ENCODE measurements at places on chromosomes 3 and 15. TPM values are rescaled to one million over a fixed set of nuclear protein-coding genes. Genes with fewer than 3 reads are reported as not detected.

DNA sequence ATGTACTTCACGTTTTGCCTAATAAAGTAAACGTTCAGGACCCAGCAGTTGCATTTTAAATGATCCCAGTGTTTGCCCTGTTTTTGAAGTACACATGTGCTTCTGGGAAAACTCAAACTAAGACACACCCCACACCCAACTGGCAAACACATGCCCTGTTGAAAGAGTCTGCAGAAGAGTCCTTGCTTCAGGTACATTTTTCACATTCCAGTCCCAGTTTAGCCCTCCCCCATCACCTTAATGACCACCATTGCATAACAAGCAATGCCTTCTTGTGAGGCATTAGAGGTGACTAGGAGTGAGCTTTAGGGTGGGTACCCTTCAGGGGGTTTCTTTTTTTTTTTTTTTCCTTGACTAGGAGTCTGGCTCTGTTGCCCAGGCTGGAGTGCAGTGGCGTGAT, 322.3 kb downstream of the CNTN4 start:
- no peak for DNase-seq

DNA sequence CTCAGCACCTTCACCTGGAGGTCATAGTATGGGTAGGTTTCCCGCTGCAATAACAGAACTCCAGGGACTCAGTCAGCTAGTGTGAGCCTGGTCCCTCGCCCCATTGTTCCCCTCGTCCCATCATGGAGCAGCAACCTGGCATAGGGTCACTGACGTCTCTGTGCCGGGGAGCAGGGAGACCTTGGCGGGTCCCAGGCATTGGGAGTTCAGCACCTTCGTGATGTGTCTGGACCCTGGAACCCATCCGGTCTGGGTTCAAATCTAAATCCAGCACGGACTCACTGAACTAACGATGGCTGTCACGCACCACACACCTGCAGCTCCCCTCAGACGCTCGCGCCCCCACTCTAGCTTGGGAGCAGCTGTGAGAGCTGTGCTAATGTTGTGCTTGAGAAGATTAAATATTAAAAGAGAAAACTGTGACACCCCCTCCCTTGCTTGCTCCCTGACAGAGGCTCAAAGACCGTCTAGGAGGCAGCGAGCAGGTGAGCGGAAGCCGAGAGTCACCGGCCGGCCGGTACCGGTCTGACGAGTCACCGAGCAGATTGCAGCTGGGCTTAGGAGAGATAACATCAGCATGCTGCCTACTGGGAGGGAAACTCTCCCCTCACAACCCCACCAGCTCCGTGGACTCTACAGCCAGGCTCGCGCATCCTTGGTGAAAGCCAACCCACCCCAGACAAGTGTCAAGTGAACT, 742 bp downstream of the PLA2G4F start:
- peak; percentile 54 for DNase-seq

DNA sequence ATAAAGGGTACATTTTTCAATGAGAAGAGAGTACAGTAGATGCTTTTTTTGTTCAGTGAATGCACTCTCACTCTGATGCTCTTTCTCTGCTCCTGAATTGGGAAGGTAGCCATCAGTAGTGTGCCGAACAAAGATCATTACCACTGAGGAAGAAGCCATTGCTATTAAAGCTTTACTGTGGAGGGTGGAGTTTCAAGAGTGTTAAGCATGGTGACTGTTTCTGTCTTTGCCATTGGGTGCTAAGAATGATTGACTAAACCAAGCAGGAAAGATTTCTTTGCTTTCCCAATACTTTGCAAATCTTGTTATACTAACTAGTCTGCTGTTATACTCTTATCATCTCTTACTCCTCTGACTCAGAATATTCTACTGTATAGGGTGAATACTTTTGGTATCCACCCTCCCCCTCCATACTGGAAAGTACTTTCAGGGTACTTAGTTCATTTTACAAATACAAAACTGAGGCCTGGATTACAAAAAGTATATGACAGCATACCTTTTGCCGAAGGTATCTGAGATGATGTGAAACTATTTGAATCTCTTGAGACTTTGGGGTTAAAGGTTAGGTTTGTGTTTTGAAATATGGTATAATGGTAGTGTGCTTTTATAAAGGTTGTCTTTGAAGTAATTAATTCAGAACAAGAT, 1.7 kb downstream of the RAB11A start:
- DNase-seq = peak; percentile 90

GRCh38 chr3:4698125-4698821, 205.1 kb downstream of the ITPR1 start:
- no peak for DNase-seq

DNA sequence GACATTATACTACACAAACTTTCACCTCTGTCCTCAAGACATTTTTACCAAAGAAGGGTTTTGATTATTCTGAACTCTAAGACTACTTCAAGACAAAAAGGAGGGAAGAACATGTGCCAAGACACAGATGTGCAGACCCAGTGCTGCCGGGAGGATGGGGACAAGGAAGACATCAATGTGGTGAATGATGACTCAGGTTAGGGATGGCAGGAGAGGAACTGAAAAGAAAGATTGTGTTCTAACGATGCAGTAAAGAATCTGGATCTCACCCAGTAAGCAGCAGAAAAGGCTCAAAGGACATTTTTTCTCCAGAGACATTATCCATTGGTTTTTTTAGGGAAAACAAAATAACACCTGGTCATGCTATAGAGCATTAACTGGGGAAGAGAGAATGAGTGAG, 449.9 kb upstream of the NR2F2 start:
- no peak for DNase-seq

- DNase-seq = no peak
Observed at GRCh38 chr3:36480911-36481648, 100.8 kb downstream of the STAC start.

GRCh38 chr3:184005941-184006507, 11.7 kb downstream of the ABCC5 start:
- peak; percentile 96 for DNase-seq

- DNase-seq = no peak
Observed at GRCh38 chr3:169118666-169119370, 544.7 kb downstream of the MECOM start.

DNA sequence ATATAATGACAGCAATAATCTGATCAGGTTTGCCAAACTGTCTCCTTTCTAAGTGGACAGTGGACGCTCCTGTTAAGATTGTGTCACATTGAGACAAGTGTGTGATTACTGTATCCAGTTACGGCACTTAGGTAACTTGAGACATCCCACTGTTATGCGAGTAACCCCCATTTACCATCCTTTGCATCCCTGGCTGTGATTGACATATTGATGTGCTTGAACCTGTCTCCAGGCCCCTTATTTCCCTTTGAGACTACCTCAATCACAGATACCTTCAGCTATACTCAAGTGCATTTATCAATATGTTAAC, 785.2 kb downstream of the NR2F2 start:
- no peak for DNase-seq

DNA sequence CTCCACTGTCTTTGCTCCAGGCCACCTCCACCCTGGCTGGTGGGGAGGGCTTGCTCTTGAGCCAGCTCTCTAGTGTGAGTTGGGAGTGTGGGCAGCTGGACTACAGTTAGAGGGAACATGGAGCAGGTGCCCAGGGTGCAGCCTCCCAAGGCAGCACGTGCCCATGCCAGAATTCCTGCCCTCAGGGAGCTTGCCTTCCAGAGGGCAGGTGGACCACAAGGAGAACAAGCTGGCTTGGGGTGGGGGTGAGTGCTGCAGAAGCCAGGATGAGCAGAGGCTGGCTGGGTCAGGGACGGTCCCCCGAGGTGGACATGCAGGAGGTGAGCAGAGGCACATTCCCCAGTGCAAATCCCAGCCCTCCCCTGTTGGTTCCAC, 89.5 kb downstream of the VGLL4 start:
- DNase-seq = no peak

DNA sequence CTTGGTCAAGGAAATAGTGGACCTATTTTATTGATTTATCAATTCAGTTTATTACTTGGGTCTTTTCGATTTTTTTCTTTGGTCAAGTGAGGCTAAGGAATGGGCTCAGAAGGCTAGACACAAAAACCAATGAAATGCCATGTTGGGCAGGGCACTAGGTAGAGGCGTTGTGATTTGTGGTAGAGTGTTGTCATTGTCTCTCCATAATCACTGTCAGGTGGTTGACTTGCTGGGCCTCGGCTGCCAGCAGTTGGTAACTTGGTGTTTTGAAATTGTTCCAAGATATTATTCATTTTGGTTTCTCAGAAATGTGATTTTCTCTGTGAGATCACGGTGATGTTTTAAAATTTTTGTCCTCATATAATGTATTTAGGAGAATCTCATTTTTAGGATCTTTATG, 173.6 kb downstream of the KLHL25 start:
- no peak for DNase-seq

DNA sequence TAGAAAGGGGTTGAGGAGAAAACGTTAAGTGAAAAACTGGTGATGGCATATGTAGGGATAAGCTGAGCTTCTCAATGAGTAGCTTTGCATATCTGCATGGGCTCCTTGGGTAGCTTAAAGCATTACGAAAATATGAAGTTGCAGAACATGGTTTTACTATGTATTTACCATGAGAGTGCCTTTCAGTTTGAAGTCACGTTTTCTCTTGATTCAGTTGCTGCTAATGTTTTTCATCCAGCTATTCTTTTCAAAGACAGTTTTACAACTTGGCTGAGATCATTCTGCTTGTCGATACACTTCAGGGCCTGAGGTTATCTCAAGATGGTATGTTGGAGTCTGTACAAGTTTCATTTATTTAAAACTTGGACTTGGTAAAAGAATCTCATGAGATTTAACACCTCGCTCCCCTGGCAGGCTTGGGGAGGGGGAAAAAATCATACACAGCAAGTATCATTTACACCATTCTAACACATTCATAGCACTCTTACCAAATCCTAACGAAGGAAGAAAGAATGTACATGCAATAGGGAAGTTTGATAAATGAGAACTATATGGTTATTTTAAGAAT, 103.3 kb upstream of the CMC1 start:
- no peak for DNase-seq

DNA sequence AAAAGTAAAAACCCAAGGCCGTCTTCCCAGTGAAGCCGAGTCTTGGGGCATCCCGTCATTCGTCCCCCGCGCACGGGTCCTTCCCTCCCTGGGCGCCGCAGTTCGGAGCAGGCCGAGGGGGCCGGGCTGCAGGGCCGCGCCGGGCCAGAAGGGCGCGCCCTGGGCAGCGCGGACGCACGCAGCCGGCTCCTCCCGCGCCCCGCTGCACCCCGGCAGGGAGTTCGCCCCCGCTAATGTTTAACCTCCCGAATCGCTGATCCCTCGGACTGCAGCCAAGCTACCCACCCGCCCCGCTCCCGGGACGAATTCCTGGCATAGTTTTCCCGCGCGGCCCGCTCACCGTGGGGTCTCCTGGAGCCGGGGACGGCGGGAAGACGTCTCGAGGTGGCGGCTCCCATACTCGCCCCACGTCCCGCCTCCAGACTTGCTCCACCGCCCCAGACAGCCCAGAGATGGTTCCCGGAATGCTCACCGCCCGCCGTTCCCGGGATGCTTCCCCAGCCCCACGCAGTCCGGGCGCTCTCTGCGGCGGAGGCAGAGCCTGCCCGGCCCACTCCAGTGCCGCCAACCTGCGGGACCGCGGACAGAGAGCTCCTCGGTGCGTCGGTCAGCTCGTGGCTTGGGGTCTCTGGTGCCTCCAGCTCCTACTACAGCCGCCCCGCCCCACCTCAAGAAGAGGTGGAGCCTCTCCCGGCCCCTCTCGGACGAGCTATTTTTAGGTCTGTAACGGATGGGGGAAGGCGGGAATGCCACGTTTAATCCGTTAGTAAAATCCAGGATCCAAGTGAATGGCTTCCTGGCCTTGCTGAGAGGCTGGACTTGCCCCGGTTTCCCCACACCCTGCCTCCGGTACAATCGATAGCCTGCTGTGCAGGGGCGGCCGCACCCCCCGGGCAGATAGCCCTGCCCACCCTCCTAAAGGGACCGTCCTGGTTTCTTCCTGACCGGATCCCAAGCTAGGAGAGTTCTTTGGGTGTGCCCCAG, at the start of gene DZIP1L:
TSS of gene DZIP1L (minus strand) at position 621 of the 984 bp plus-strand sequence. CDS start 11,637 bp downstream, outside the sequence.
- DNase-seq = peak; percentile 25

GRCh38 chr15:73794443-73795133, 41.4 kb upstream of the INSYN1 start:
- DNase-seq = peak; percentile 57

GRCh38 chr3:48273594-48274211, 32.8 kb downstream of the ZNF589 start:
- DNase-seq = peak; percentile 66

- peak; percentile 80 for DNase-seq
Observed at GRCh38 chr3:30747771-30748281, 141.4 kb downstream of the TGFBR2 start.

GRCh38 chr15:99604865-99605264, 39.1 kb downstream of the MEF2A start:
- DNase-seq = no peak

The GOLGA8K gene
- total RNA-seq = 0.26 TPM

The P2RY1 gene
- total RNA-seq = 24.5 TPM

The ADPGK gene
- total RNA-seq = 29.7 TPM

The AGTR1 gene
- total RNA-seq = not detected

The NEK11 gene
- 8.4 TPM for total RNA-seq

All from bronchial epithelial cell (primary cell).